ENCODE measurements at places on chromosomes 5 and 9.

DNA sequence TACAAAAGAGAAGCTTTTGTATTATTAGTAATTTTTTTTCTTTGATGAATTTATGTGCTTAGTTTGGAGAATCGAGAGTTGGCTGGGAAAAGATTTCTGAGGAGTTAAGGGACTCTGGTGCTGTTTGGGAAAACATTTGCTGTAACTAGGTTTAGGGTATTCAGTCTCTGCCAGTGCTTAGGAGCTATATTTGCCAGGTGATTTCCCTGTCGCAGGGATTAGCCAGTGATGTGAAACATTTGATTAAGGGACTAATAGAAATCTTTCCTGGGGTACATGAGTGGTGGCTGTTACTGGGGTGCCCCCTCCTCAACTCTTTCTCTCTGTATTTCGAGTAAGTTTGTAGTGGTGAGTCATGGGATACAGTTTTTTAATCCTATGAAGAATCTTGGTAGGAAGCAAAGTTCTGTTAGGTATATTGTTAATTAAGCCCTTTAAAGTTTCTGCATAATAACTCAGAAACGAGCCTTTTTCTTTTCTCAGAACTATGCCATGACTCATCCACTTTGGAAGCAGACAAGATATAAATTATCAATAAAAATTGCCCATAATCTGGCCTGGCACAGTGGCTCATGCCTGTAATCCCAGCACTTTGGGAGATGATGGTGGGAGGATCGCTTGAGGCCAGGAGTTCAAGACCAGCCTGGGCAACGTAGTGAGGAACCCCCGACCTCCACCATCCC, 18.6 kb downstream of the RGMB start:
- no peak for DNase-seq

DNA sequence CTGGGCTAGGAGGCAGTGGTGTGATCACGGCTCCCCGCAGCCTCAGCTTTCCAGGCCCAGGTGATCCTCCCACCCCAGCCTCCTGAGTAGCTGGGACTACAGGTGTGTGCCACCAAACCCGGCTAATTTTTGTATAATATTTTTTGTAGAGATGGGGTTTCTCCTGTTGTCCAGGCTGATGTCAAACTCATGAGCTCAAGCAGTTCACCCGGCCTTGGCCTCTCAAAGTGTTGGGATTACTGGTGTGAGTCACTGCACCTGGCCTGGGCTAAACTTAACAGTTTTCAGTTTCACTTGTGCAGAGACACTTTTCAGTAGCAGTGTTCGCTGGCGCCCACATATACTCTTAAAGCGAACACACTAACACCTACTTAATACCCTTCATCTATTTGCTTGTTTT, 205.6 kb upstream of the ZNF608 start:
- DNase-seq, result no peak

GRCh38 chr9:89606049-89606623, 1.3 kb downstream of the GADD45G start:
- DNase-seq, result peak; percentile 59

GRCh38 chr5:165143741-165144140, 1638.3 kb downstream of the MAT2B start:
- DNase-seq, result no peak

GRCh38 chr5:102561894-102562760, 63.3 kb upstream of the SLCO6A1 start:
- DNase-seq, result no peak

DNA sequence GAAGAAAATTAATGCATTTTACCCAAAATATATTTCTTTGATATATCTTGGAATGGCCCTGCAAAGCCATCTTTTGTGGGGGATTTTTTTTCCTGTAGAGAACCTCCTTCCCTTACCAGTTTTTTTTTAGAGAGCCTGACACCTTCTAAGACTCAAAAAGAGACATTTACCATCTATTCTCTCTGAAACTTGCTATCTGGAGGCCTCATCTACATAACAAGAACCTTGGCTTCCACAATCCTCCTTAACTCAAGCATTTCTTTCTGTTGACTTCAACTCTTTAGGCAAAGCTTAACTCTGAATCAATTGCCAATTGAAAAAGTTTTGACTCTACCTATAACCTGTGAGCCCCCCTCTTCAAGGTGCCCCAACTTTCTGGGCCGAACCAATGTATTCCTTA, 6.2 kb downstream of the SLC45A2 start:
- DNase-seq, result no peak

DNA sequence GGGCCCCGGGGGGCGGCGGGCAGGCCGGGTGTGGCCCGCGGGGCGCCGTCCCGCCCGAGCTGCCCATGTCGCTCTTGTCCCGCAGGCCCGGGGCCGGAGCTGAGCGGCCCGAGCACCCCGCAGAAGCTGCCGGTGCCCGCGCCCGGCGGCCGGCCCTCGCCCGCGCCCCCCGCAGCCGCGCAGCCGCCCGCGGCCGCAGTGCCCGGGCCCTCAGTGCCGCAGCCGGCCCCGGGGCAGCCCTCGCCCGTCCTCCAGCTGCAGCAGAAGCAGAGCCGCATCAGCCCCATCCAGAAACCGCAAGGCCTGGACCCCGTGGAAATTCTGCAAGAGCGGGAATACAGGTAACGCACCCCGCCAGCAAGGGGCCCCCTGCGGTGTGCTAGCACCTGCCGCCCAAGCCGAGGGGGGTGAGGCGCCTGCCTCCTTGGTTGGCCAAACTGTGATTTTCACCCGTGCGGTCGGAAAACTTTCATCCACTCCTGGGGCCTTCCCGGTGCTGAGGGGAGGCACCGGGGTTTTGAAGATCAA, 32.1 kb downstream of the SMARCA2 start:
- DNase-seq, result no peak

GRCh38 chr9:3850098-3850497, 324.3 kb upstream of the RFX3 start:
- DNase-seq, result no peak

DNA sequence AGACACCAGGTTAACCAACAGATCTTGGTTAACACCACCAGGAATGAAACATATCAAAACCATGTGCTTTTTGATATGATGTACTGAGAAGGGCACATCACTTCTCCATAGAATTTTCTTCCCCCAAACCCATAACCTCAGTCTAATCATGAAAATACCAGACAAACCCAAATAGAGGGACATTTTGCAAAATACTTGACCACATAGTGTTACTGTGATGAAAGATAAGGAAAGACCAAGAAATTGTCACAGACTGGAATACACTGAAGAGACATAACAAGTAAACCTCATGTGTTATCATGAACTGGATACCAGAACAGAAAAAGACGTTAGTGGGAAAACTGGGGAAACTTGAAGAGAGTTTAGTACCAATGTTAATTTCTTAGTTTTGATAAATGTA, 74.9 kb upstream of the VCAN start:
- no peak for DNase-seq

- DNase-seq, result no peak
Observed at GRCh38 chr5:138762110-138762509, 8.9 kb downstream of the CTNNA1 start.

GRCh38 chr5:76149636-76150035, 66.5 kb downstream of the SV2C start:
- no peak for DNase-seq

DNA sequence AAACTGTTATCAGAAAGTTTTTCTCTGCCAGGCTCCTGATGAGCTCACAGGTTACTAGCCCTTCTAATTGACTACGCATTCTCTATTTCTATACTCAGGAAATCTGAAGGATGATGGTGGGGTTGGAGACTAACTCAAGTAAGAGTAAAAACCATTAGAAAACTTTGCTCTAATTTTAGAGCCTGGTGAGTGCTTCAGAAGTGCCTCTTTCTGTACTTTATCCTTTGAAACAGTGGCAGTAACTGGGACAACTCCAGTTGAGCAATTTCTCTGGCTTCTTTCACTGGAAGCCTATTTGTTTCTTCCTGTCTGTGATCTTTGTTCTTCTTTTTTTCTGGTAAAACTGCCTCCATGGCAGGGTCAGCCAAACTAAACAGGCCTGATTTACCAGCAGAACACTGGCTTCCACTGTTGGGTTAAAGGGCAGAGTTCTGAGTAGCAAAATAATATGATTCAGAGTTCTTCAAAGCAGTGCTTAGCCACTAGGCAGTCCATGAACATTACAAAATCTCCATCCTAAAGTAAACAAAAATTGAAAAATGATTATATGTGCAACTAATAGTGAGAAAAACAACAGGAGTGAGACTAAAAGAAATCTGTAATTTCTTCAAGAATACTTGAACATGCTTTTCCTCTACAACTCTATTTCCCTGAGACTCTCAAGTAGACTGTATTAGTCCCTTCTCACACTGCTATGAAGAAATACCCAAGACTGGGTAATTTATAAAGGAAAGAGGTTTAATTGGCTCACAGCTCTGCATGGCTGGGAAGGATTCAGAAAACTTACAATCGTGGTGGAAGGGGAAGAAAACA, 79.8 kb downstream of the MROH2B start:
- DNase-seq, result peak; percentile 7

- DNase-seq, result no peak
Observed at GRCh38 chr5:57862471-57862911, 379.9 kb upstream of the ACTBL2 start.

GRCh38 chr9:115632391-115632790, 514.4 kb upstream of the TNC start:
- DNase-seq, result no peak

DNA sequence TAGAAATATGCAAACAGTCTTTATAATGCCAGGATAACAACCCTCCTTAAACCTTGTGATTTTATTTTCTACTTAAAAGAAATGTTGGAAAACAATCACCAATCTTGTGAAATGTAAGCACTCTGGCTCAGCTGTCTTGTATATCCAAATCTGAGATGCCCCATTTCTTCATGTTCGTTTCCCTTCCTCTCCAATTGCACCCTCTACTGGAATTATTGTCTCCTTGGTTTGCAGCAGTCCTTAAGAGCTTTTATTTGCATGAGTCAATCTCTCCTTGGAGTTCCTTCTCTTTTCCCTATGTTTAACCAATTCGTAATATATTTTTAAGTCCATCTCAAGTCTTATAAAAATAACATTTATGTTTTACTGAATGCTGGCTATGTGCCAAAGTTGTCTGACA, 362.0 kb upstream of the CDH10 start:
- DNase-seq, result no peak

DNA sequence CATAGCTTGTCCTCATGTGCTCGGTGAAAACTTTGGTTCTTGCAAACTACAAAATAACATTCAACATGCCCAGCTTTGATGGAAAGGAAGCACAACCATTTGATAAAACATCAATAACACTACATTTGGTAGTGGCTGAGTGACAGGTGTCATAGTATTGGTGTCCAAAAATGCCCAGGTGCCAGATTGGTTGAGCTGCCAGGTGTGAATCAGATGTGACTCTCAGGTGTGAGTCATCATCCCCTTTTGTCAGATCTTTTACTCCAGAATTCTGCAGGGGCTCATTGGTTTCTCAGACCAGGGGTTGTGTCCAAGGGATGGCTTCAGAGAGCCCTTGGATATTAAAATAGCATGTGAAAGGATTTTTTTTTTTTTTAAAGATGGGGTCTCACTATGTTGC, 22.5 kb upstream of the POMT1 start:
- no peak for DNase-seq

DNA sequence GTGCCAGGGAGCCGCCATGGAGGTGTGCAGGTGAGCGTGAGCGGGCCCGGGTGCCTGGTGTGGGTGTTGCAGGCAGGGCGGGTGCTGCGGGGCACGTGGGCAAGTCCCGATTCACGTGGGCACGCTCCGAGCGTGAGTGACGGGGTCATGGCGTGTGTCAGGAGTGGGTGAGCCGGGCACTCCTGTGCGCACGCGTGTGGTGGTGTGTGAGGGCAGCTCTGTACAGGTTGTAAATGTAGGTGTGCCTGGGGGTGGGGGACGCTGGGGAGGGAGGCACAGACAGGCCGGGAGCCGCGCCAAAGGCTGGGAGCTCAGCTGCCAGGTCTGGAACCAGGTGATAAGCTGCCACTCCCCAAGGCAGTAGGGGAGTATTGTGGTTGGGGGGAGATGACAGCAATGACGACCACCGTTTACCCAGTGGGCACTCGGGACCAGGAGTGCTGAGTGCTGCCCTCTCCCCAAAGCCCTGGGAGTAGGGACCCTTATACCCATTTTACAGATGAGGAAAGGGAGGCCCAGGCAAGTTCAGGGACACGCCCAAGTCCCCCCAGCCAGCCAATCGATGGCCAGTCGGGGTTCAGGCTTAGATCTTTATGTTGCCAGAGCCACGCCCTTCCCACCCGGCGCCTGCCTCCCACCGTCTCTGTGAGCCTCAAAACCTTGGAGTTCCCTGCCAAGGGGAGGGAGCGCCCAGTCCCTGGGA, 9.6 kb downstream of the NCS1 start:
- DNase-seq, result no peak

GRCh38 chr5:108672639-108673038, 75.1 kb upstream of the FER start:
- DNase-seq, result no peak

GRCh38 chr9:91034521-91034920, 232.9 kb downstream of the SYK start:
- no peak for DNase-seq

- no peak for DNase-seq
Observed at GRCh38 chr9:138071292-138071691, 193.7 kb downstream of the CACNA1B start.

DNA sequence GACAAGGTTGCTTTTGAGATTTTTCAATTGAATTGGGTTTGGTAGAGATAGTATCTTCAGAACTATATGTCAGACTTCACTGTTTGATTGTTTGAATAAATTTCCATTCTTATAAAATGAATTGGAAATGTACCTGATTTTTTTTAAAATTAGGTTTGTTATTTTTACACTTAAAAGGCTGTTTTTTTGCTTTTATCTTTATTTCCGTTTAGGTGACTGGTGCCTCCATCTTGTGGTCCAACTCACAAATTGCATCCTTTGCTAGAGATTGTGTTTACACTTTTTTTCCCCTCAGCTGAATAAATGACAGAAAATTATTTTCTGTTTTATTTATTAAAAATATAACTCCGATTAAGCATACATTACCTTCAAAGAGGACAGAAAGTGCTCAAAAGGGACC, 15.6 kb downstream of the NDUFAF2 start:
- no peak for DNase-seq

- DNase-seq, result no peak
Observed at GRCh38 chr9:14978022-14979000, 68.1 kb upstream of the FREM1 start.

DNA sequence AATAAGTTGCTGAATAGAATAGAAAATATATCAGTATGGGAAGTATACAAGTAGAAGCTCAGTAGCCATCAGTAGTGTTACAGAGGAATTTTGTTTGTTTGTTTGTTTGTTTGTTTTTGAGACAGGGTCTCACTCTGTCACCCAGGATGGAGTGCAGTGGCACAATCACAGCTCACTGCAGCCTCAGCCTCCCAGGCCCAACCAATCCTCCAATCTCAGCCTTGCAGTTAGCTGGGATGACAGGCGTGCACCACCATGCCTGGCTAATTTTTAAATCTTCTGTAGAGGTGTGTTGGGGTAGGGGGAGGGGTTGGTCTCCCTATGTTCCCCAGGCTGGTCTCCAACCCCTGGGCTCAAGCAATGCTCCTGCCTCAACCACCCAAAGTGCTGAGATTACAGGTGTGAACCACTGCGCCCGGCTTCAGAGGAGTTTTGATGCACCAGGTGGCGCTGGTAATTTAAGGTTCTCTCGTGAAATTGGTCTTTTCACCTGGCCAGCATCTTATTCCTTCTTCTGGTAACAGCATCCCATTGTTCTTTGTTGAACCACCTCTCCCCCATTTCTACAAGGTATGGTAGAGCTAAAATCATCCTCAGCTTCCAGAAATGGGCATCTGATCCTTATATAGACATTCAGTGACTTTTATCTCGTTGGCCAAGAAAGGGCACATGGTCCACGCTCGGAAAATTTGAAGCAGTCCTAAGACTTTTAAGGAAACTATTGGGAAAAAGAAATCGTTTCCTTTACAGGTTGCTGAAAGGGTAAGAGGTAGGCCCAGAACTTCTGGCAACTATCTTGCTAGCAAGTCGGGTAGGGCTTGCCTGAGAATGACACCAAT, 157.1 kb downstream of the ARRDC3 start:
- no peak for DNase-seq

GRCh38 chr5:59421986-59422941, 471.3 kb downstream of the PDE4D start:
- DNase-seq, result no peak

All from frontal cortex (tissue), 4 donors.